ENCODE measurements at places on chromosomes 11 and 22.

- DNase-seq, result no peak
Observed at GRCh38 chr11:130808541-130808940, 107.7 kb downstream of the SNX19 start.

GRCh38 chr11:73334384-73335203, 26.5 kb downstream of the ARHGEF17 start:
- DNase-seq, result peak; percentile 35

- no peak for DNase-seq
Observed at GRCh38 chr11:115476463-115477286, 27.5 kb downstream of the CADM1 start.

DNA sequence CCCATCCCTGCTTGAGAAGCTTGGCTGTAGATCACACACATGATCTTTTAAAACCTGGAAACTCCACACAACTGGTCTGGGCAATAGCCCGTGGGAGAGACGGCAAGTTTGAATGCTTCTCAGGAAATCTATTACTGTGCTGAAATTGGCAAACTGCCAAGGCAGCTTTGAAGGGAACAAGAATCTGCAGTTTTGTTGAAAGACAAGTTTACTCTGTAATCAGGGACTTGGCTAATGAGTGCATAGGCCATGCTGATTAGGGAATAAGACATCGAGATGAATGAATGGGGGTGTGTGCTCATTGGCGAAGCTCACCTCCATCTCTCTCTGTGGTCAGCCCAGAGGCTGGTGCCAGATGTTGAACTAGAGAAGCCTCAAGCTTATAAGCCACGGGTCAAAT, 218.8 kb downstream of the HIPK3 start:
- DNase-seq, result peak; percentile 32

GRCh38 chr11:130227373-130227772, 67.8 kb downstream of the ST14 start:
- no peak for DNase-seq

DNA sequence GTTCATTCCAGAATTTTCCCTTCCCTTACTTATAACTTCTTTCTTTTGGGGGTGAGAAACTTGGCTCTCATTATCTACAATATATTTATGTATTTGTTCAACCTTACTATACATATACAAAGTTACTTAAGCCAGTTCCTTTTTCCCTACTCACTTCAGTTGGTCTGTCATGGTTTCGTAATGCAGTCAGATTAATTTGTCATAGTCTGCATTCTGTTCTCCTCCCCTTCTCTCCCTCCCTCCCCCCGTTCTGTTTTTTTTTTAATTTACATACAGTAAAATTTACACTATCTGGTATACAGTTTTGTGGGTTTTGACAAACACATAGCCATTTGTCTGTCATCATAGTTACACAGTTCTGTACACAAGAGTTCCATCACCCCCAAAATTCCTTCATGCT, 71.8 kb upstream of the ADORA2A start:
- no peak for DNase-seq

DNA sequence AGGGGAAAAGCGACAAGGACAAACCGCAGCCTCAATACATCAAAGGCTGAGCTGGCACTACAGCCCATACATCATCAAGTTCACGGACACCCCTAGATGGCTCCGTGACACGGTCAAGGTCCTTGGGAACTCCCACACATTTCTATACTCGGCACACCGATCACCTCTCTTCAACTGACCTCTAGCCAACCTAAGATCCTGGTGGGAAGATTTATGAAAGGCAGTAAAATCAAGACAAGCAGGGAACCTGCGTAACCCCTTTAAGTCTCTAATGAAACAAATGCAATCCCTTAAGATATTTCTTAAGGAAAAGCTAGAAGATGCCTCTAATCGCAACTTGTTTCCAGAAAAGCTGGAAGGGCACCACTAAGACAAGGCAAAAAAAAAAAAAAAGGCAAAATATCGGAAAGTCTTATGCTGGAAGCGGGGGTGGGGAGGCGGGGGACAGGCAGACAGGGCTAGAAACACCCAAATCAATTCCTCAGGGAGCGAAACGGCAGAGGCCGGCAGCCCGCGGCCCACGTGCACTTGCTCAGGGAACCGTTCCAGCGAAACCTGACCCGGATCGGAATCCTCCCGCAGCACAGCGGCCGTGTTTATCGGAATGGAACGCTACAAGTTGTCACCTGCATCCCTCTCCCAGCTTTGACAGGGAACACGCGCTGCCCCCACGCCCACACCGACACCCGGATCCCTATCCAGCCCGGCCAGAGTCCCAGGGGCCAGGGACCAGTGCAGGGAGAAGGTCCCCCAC, 1.4 kb downstream of the ARHGAP20 start:
- DNase-seq, result no peak

- DNase-seq, result no peak
Observed at GRCh38 chr11:95426823-95427462, 195.9 kb upstream of the SESN3 start.

GRCh38 chr11:44333271-44334218, 23.6 kb upstream of the ALX4 start:
- DNase-seq, result no peak

GRCh38 chr22:39518996-39519680, 1.2 kb upstream of the ATF4 start:
- DNase-seq, result no peak

DNA sequence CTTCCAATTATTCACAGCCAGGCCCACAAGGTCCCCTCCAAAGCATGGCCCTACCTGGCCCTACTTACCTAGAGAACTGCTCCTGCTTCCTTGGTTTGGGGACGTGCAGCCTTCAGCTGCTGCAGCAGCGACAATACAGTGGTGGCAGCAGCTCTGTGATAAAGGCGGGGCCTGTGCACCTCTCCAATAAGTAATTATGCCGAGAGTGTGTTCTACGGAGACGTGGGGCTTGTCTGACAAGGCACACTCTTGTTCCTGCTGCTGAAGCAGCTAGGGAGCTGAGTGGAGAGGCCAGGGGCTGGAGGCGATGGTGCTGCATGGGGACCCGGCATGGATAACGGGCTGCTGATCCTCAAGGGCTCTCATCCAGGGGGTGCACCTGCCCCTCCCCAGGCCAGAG, 98.0 kb upstream of the THY1 start:
- no peak for DNase-seq

GRCh38 chr11:75056814-75057213, 39.9 kb downstream of the OR2AT4 start:
- no peak for DNase-seq

- no peak for DNase-seq
Observed at GRCh38 chr11:85717429-85717828, 31.4 kb upstream of the CCDC89 start.
